ENCODE measurements at places on chromosomes 3 and 15.

- DNase-seq: no peak
Observed at GRCh38 chr15:48332642-48333034, 1.4 kb downstream of the DUT start.

GRCh38 chr15:57554063-57554811 lies 37.5 kb upstream of the MYZAP start:
- DNase-seq: no peak

DNA sequence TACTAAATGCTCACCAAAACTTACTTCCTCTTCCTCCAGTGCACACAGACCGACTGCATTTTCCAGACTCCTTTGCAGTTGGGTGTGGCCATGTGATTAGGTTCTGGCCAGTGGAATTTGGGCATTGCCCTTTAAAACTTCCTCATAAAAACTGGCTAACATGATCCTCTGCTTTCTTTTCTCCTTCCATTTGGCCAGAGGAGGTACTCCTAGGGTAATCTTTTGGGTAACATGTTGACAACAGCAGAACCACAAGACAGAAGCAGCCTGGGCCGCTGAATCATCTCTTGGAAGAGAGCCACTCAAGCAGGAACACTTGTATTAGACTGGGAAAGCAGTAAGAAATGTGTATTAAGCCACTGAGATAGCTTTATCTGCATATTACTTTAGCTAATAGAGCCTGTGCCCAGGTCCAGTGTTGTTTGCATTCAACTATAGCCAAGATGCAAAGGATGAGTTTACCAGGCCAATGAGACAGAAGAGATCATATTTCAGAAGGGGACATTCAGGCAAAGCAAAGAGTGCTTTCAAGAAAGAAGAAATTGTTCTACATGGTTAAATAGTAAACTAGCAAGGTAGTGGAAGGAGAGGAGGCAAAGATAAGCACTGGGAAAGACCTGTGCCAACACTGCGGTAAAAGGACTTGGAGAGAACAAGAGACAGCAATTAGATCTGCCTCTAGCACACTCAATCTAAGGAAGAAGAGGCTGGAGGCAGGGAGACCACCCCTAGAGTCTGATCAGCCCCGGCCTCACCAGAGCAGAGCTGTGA lies 79.8 kb downstream of the PLCH1 start:
- DNase-seq: no peak

DNA sequence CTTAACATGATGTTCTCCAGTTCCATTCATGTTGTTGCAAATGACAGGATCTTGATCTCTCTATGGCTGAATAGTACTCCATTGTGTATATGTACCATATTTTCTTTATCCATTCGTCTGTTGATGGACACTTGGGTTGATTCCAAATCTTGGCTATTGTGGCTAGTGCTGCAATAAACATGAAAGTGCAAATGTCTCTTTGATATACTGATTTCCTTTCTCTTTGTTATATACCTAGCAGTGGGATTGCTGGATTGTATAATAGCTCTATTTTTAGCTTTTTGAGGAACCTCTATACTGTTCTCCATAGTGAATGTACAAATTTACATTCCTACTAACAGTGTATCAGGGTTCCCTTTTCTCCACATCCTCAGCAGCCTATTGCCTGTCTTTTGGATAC lies 5.9 kb upstream of the RBP2 start:
- no peak for DNase-seq

- DNase-seq: no peak
Observed at GRCh38 chr15:101027920-101028319, 108.8 kb downstream of the LRRK1 start.

GRCh38 chr3:185823078-185824044 lies 1.5 kb downstream of the IGF2BP2 start:
- no peak for DNase-seq

GRCh38 chr3:98961161-98962155 lies 60.0 kb upstream of the DCBLD2 start:
- DNase-seq: no peak

DNA sequence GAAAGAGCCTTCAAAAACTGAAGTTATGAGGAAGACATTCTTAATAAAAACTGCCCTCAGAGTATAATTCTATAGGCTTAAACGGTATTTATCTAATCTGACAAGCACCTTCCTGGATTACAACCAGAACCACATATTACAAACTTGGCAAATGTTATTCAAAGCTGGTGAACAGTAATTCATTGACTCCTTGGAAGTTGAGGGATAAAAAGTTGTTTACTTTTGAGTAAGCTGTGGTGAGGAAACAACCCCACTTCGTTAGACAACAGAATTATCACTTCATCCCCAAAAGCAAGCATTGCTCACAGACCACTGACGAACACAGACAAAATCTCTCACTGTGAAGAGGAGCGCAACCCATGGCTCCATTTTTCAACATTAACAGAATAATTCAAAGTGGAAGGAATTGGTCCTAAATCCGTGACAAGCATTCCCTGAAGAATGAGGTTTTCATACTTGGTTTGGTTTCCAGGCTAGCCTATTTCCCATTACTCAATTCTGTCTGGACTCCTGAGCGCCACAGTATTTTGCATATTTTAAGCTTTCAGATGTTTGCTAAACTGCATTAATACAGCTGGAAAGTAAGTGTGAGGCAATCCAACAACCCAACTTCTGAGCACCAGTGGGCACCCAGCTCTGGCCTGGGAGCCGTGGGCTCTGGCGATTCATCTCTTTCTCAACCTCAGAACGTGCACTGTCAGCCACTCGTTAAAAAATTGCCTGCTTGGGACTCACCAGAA lies 32.7 kb downstream of the LRIG1 start:
- DNase-seq: no peak
